Stimulated activated CD8-positive, alpha-beta memory T cell treated with anti-CD3 and anti-CD28 coated beads, Interleukin-7, amount 100 ng/mL, for 1 hour (primary cell): ENCODE measurements at places on chromosomes 11 and 22.

DNA sequence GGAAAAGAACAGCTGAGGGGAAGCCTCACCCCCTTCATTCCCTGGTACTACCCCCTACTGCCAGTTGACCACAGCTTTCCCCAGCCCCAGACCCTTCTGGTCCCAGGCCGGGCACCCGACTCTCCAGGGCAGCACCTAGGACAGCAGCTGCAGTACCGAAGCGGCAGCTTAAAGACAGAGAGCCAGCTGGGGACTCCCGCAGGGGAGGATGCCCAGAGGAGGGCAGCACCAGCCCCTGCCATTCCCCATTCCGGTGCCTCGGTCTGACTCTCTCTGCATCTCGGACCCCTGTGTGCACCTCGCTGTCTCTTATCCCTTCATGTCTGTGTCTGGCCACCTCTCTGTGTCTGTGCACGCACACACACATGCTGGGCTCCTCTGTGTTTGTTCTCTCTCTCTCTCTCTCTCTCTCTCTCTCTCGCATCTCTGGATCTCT lies 9.4 kb downstream of the IGSF9B start:
- no peak for DNase-seq

GRCh38 chr11:61377461-61378160 lies 14.8 kb upstream of the TMEM216 start:
- no peak for DNase-seq

GRCh38 chr11:63795066-63795465 lies 18.2 kb upstream of the SPINDOC start:
- no peak for DNase-seq

DNA sequence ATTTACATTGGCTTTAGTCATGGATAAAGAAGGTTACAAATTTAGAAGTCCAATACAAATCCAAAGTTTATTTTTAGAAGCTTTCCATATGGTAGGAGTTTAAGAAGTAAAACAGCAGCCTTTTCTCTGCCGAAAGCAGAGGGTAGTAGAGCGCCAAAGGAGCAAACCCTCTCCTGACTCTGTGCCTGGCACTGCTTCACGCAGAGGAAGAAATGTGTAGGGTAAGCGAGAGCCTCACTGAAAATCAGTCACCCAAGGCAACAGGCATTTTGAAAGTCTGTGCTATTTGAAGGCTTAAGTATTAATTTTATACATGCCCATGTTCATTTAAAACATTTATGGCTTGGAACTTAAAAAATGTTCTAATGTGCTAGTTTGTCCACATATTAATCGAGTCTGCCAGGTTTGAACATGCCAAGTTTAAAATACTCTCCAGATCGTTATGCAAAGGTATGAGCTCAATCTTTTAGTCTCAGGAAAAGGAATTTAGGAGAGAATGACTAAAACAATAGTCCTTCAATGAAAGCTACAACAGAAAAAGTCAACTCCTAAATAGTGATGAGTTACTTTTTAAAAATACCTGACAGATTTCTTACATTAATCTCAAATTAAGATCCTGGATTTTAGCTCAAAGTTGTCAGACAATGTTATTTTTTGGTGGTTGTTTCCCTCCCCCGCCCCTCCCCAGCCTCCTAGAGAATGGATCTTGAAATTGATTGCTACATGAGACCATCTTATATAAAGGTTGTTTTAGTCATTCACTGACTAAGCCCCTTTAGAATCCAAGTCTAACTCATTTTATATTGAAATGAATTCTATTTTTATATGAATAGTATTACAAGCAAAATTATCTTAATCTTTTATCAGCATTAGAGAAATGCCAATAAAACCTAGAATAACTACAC lies 38.7 kb downstream of the MRTFA start:
- DNase-seq, result no peak

DNA sequence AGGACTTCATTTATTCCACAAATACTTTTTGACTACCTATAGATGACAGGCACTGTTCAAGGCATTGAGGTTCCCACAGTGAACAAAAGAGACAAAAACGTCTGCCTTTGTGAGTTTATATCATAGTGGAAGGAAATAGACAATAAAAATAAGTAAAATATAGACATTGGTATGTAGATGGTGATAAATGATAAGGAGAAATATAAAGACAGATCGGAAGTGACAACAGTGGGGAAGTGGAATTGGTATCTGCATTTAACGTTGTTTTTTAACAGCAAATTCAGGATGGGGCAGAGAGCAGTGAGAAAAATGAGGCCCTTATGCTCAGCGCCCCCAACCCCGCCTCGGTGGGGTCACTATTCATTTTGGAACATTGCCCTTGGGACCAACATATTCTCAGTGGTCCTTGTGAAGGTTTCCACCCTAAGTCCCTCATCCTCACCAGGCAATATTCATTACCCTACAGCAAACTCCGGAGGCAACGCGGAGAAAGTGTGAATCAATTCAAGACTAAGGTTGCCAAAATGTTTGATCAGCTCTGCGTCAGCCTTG lies 627 bp upstream of the PEX26 start:
- no peak for DNase-seq

DNA sequence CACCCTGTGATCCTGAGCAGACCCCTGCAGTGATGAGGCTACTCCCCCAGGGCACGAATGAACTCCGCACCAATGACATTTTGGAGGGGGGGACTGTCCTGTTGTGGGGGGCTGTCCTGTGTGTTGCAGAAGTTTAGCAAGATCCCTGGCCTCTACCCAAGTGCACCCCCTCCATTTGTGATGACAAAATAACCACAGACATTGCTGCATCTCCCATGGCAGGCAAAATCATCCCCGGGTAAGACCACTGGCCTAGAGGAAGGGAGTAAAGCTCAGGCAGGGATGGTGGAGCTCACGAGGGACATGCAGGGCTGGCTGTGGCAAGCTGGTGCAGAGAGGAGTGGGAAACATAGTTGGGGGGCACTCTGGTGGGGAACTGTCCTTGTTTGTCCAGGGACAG lies 40.6 kb downstream of the NECTIN1 start:
- DNase-seq, result no peak

GRCh38 chr11:15406851-15407351 lies 292.2 kb downstream of the INSC start:
- no peak for DNase-seq

DNA sequence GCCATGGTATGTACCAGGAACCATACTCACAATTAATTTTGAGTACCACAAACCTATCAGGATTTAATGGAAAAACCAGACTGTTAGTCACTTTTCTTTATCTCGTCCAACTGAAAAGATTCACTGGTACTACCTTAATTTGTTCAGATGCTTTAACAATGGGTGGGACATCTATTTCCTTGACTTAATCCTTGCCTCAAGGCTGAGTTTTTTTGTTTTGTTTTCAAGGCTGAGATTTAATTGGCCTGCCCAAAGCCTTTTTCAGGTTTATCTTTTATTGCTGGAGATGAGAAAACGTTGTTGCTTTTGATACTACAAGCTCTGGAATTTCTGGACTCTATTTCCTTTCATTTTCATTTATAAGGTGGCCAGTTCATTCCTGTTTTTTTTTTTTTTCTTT lies 50.4 kb downstream of the NELL1 start:
- DNase-seq, result no peak

GRCh38 chr11:17528181-17528691 lies 16.0 kb downstream of the USH1C start:
- DNase-seq, result no peak

GRCh38 chr11:10778217-10778970 lies 27.3 kb downstream of the CTR9 start:
- DNase-seq, result no peak

GRCh38 chr22:22946131-22946530 lies 58.5 kb downstream of the IGLL5 start:
- DNase-seq, result no peak

DNA sequence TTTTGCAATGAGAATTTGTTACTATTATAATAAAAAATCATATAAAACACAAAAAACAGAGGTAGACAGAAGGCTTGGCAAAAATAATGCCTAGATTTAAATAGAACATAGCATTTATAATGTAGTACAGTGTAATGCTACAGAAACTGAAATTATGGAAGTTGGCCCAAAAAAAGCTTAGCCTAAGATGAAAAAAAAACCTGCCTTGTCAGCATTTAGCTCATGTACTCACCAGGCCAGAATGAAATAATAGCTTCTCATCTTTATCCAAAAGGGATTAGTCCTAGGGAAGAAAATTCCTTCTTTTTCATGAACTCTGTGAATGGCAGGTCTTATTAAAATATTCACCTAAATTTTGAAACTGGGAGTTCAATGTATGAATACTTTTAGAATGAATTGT lies 951.1 kb downstream of the LRRC4C start:
- no peak for DNase-seq

DNA sequence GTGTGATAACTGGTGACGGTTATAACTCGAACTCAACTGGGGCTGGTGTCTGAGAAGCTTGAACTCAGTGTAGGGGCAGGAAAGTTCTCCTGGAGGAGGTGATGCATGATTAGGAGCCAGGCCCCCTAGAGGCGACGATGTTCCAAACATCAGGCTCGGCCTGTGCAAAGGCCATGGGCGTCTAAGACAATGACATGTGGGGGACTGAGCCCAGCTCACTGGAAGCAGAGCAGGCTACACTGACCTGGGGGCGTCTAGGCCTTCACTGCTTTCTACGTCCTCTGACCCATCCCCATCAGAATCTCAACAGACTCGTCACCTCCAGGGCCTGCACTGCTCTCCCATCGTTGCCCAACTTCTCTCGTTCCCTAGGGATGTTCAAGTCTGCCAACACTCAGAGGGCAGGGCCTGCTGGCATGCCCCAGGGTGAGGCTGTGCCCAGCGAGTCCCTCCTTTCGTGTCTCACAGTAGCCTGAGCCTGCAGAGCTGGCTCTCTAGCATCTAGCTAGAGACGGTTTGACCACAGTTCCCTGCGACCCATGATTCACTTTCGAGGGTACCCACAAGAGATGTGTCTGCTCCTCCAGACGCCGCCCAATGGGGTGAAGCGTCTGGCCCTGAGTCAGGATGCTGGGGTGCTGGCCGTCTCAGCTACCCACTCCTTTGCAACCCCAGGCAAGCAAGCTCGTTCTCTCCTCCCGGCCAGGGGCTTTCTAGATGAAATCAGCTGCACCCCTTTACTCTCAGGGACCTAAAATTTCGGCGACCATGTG lies 1.1 kb upstream of the ATG16L2 start:
- peak; percentile 34 for DNase-seq

DNA sequence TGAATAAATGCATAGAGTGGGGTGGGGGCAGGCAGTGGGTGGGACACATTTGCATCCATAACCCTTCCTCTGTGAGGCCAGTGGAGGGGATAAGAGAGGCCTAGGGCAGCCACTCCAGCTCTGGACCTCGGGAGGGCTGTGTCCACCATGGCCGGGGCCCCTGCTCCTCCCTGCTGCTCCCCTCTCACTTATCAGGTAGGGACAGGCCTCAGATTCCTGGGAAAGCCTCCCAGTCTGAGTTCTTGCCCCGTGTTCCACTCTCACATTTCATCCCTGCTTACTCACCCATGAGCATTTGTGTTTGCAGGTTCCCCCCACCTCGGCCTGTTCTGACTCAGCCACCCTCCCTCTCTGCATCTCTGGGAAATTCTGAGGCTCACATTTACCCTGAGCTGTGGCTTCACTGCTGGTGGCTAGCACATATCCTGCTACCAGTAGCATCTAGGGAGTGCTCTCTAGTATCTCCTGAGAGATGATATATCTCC lies 128.7 kb upstream of the TOP3B start:
- no peak for DNase-seq

GRCh38 chr11:6225896-6226295 lies 8.5 kb downstream of the FHIP1B start:
- DNase-seq, result no peak

- no peak for DNase-seq
Measured at GRCh38 chr11:77197626-77198320, 69.7 kb downstream of the MYO7A start.

DNA sequence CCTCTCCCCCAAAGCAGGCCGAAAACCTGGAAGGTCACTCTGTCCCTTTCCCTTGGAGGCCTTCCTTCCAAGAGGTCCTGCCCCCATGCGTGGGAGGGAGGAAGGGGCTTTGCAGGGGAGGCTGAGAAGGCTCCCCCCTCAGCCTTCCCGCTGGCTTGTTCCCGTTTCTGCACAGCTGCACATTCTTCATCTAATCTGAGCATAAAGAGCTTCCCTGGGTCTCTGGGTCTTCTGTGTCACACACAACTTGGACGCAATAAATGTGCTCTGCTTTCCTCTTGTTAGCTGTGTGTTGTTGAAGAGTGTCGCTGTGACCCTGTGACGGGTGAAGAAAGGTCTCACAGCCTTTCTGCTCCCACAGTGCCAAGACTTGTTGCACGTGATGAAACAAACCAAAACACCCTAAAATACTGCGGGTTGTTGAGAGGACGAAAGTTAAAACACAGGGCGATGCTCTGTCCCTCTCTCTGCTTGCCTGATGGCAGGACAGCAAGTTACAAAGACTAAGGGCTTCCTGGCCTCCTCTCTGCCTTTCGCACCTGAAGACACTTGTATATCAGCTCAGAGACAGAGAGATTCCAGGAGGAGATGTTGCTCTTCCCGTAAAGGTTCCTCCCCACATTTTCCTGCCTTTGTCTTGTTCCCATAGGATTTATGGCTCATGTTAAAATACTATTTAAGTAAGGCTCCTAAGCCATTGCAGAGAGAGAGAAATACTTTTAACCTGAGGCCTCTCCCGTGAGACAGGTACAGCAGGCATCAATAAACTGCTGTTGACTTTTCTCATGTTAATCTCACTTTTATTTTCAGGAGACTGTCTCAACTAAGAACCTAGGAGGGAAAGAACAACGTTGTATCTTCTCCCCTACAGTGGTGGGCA lies 15.4 kb upstream of the IFITM3 start:
- no peak for DNase-seq

DNA sequence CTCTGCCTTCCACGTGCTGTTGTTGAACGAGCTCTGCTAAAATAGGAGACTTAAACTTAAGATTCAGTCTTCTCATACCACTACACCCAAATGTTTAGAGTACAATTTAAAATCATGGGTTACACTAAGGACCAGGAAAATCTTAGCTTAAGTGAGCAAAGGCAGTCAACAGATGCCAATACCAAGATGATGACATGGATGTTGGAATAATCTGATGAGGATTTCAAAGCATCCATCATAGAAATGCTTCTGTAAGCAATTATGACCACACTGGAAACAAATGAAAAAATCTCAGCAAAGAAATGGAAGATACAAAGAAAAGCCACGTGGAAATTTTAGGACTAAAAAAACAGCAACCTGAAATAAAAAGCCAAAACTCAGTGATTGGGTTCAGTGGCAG lies 109.8 kb downstream of the ATXN10 start:
- no peak for DNase-seq

GRCh38 chr11:63914896-63915691 lies 1.9 kb downstream of the RCOR2 start:
- no peak for DNase-seq

GRCh38 chr11:17810041-17810440 lies 75.5 kb downstream of the KCNC1 start:
- DNase-seq, result no peak
